ENCODE measurements at places on chromosomes 7 and 10.

GRCh38 chr10:113030453-113030852 is 80.4 kb downstream of the TCF7L2 start:
- no peak for DNase-seq

DNA sequence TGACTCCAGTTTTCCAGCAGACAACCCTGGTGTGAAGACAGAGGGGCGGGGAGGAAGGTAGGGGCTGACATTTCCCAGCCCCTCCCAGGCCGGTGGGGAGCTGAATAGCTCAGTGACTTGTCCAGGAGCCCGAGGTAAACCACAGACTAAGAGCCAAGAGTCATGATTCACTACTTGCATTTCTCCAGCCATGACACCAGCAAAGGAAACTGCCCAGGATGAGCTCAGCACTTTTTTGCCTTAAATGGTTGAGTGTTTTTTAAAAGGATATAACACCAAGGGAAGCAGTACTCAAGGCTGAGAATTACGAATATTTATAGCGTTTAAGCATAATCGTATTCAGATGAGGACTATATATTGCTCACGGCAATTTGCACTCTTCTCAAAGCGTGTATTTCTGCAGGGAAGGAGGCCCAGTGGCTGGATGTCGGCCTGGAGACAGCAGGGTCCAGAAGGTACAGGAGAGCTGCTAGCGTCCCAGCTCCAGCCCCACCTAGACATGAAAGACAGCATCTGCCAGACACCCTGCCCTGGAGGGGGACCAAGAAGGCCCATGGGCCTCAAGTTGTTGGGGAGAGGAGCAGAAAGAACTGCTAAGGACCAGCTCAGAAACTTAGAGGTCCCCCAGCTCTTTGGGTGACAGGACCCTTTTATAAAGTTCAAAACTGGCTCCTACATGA is 141.4 kb downstream of the GRID1 start:
- no peak for DNase-seq

DNA sequence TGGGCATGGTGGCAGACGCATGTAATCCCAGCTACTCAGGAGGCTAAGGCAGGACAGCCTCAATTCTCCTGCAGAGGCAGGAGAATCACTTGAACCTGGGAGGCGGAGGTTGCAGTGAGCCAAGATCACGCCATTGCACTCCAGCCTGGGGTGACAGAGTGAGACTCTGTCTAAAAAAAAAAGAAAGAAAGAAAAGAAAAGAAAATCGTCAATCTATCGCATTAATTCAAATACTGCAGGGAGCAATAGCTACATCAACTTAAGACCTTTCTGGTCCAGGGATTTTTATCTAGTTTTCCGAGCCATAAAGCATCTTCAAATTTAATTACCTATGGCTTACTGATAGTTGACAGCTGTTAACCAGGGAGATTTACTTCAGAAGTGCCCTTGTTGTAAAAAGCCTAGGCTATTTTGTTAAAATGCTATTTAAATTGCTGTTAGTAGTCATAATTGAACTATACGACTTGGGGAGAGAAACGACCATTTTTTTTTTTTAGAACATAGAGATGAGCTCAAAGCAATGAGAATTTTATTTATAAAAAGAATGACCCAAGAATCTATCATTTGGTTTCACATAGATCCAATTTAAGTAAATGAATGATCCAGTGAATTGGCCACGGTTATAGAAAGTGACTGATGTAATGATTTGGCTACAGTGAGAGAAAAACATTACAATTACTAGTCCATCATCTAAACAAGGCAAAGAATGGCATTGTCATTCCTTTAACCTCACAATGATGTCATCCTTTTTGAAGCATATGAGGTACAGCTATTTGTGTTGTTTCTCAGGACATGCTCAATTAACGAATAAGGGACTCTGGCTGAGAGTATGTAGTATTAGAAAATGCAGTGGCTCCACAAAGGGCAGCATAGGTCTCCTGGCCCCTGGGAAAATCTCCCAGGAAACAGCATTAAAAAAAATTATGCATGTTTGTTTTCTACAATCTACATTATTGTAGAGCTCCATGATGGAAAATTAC is 85.3 kb downstream of the SEMA3C start:
- DNase-seq: no peak

- no peak for DNase-seq
Measured at GRCh38 chr10:72375585-72375984, 20.9 kb upstream of the DNAJB12 start.

GRCh38 chr10:15369256-15370211 is 1.6 kb downstream of the FAM171A1 start:
- DNase-seq: no peak

GRCh38 chr7:101435461-101436220 is 73.0 kb downstream of the COL26A1 start:
- no peak for DNase-seq

DNA sequence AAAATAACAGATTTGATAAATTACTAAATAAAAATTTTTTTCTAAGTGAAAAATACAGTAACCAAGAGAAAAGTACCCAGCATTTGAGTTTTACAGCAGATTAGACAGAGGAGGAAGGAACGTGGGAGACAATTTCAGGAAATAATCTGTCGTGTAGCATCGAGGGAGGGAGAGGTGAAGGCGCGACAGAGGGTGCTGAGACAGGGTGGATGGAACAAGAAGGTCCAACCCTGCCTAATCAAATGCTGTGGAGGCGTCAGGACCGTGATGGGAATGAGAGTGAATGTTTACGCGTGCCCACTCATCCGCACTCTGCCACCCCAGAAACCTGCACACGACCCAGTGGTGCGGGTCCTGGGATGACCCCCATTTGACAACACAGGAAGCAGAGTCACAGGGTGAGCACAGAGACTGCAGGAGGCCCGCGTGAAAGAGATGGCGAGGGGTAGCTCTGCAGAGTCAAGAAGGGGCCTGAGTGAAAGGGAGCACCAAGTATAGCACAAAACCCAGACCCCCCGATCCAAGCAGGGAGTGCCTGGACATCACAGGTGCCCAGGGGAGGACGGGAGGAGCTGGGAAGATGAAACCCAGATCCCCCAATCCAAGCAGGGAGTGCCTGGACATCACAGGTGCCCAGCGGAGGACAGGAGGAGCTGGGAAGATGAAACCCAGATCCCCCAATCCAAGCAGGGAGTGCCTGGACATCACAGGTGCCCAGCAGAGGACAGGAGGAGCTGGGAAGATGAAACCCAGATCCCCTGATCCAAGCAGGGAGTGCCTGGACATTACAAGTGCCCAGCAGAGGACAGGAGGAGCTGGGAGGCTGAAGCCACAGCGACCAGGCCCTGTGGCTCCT is 558.9 kb downstream of the DNAJB6 start:
- DNase-seq: no peak

- DNase-seq: no peak
Measured at GRCh38 chr7:47297120-47297519, 284.8 kb downstream of the TNS3 start.

- DNase-seq: no peak
Measured at GRCh38 chr10:35540296-35541164, 64.6 kb upstream of the GJD4 start.

- no peak for DNase-seq
Measured at GRCh38 chr10:13317474-13317873, 17.6 kb upstream of the PHYH start.

DNA sequence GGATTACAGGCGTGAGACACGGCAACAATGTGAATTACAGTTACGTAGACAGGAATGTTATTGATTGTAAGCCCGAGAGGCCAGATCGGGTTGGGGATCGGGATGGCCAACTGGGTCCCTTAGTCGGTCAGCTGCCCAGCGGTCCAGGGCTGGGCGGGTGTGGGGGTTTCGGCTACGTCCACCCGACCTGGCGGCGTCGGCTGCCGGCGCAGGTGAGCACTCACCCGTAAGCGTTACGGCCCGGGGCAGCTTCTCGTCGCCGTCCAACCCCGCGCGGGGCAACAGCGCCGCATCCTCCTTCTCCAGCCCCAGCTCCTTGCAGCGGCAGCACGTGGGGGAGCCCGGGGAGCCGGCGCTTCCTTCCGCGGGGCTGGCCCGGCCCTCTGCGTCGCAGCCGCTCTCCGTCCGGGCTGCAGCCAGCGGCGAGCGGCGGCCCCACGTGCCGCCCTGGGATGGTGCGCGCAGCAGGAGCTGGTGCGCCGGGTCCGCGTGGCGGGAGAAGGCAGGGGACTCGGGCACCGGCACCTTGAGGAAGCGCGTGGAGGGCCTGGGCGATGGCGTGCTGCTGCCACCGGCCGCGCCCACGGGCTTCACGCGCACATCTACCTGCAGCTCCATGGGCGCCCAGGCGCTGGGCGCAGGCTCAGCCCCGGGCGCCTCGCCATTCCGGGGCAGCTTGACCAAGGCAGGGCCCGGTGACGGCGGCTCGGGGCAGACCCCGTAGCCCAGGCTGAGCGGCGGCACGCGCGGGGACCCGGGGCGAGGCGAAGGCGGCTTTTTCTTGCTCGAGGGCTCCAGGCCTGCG is 609 bp downstream of the KLRG2 start:
- DNase-seq: no peak

DNA sequence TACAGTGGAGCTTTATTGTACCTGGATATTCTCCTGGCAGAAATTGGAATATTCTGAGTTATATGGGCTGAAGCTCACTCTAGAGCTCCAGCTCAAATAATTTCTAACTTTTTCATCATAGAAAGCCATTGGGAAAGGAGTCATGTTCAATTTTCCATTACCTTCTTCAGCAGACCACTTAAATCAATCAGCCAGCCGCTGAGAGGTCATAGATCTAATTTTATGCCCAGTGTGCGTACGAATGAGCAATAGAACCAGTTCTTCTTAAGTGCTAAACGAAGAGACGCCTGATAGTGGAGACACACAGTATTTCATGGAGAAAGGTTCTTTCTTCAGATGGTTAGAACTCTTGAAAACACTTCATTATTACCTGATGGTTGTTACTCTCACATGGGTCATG is 35.0 kb upstream of the DNAJB12 start:
- DNase-seq: no peak

DNA sequence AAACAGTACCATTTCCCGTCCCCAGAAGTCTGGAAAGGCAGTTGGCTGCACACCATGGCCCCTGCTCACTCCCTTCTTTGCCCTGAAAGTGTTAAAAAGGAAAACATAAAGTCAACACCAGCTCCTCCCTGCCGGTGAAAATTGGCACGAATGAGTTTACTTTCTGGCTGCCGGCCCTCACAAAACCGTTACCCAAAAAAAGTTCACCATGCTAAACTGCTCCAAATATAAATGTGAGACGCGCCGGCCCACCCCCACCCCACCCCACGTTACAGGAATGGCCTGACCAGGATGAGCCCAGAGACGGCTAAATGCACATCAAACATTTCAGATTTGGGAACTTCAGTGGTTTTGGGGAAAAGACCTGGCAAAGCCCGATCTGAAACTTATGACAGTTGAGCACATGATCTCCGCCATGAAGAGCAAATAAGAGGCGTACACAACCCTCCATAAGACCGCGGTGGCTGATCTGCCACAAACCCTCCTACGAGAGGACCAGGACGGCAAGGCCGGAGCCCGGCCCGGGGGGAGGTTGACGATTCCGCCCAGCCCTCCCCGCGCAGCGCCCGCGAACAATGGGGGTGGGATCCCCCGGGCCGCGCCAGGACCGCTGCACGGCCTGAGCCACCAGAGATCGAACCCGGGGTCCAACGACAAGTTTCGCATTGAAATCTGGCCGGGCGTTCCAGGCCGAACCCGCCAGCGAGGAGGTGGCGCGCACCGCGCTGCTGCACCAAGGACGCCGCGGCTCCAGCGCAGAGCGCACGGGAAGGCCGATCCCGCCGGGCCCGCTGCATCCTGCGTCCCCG is 952 bp downstream of the DIP2C start:
- DNase-seq: no peak

- no peak for DNase-seq
Measured at GRCh38 chr7:90661290-90662151, 65.4 kb downstream of the CDK14 start.

DNA sequence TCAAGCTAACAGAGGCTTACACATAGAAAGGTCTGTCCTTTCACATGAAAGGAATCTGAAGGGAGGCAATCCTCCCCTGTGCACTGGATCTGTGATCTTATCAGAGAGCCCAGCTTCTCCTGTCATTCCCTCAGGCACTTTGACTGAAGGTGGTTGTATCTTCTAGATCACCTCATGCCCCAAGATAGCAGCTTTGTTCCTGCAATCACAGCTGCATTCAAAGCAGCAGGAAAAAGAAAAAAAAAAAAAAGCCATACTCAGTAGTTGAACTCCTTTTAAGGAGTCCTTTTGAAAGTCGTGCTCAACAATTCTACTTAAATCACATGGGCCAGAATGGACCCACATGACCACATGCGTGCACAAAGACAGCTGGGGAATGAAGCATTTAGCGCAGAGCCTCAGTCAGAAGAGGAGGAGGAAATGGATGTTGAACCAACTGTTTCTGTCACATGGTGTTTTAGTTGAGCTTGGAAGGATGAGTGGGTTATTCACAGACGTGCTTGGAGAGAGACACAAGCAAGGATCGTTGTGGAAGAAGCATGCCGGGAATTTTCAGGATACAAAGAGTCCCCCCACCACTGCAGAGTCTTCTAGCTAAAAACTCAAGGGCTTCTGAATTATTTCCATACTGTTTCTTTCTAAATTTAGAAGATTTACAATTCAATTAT is 13.0 kb upstream of the PFKP start:
- DNase-seq: no peak

DNA sequence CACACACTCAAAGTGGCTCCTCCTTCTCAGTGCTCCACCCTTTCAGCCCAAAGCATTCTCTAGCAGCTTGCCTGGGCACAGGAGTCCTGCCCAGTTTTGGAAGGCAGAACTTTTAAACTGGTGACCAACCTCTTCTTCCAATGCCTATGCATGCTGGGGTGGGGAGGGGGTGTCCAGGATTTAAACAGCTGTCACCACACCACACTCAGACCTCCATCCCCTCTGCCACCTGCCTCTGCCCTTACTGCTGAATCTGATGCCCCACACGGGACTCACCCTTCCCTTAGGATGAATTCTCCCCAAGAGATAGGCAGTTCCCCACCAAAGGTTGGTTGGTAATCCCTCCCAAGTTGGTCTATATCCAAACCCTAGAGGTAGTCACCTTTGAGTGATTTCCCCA is 50.2 kb downstream of the FRMPD2 start:
- DNase-seq: no peak

DNA sequence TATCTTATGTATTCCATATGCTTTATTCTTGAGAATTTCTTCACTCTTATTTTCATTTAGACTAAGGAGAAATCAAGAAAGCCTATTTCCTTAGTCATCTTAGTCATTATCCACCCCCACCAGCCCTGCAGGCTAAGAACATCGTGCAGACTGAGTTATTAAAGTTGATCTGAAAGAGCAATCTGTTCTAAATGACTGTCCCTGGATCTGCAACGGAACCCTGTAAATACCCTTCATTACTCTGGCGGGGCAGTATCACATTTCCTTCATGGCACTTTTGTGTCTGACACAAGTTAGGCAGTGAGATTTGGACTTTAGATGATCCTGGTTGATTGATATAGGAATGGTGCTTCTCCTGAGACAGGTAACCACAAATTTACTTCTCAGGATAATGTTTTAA is 3.5 kb upstream of the MYPN start:
- DNase-seq: no peak

DNA sequence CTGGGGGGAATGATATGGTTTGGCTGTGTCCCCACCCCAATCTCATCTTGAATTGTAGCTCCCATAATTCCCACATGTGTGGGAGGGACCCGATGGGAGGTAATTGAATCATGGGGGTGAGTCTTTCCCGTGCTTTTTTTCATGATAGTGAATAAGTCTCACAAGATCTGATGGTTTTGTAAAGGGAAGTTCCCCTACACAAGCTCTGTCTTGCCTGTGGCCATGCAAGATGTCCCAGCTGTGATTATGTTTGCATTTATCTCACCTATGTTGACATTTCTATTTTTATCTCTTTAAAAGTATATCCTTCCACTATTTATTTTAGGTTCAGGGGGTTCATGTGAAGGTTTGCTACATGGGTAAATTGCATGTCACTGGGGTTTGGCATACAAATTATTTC is 323.9 kb upstream of the GLI3 start:
- DNase-seq: no peak

GRCh38 chr10:15084502-15084922 is 4.1 kb downstream of the ACBD7 start:
- no peak for DNase-seq

Data from stimulated activated CD4-positive, alpha-beta T cell treated with anti-CD3 and anti-CD28 coated beads, Interleukin-1b, Interleukin-23, amount 100 ng/mL, for 24 hours (primary cell).